Natural killer cell treated with Interleukin-12 subunit alpha and Interleukin-12 subunit beta and Interleukin-15 and Interleukin-18, amount 100 ng/mL, for 72 hours (primary cell): ENCODE measurements at places on chromosomes 7 and 10.

- no peak for DNase-seq
Observed at GRCh38 chr10:115674496-115674895, 581.3 kb downstream of the ATRNL1 start.

DNA sequence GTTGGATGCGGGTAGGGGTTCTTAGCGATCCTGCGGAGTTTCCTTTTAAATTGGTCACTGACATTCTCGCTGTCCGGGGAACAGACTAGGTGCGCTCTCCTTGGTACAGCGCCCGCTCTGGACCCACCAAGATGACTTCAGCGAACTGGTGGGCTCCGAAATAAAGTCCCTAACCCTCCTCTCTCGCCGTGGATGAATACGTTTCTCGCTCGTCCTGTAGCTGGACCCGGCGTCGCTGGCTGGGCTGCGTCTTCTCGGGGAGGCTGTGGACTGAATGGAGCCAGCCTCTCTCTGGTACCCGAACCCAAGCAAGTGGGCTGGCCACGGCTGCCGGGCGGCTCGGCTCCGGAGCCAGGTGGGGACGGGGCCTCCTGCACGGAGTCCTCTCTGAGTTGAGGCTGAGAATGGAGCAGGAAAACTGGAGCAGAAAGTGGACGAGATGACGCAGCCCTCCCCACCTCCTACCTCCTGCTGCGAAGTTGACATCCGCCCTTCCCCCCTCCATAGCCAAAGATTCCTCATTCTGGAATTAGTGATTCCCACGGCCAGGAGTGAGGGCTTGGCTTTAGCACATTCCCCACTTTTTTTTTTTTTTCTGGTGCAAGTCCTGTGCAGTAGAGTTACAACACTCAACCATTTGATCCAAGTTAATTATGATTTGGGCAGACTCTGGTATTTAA is 1.5 kb downstream of the UNC5B start:
- DNase-seq, result no peak

GRCh38 chr10:118775478-118775877 is 20.7 kb upstream of the CACUL1 start:
- DNase-seq, result no peak

DNA sequence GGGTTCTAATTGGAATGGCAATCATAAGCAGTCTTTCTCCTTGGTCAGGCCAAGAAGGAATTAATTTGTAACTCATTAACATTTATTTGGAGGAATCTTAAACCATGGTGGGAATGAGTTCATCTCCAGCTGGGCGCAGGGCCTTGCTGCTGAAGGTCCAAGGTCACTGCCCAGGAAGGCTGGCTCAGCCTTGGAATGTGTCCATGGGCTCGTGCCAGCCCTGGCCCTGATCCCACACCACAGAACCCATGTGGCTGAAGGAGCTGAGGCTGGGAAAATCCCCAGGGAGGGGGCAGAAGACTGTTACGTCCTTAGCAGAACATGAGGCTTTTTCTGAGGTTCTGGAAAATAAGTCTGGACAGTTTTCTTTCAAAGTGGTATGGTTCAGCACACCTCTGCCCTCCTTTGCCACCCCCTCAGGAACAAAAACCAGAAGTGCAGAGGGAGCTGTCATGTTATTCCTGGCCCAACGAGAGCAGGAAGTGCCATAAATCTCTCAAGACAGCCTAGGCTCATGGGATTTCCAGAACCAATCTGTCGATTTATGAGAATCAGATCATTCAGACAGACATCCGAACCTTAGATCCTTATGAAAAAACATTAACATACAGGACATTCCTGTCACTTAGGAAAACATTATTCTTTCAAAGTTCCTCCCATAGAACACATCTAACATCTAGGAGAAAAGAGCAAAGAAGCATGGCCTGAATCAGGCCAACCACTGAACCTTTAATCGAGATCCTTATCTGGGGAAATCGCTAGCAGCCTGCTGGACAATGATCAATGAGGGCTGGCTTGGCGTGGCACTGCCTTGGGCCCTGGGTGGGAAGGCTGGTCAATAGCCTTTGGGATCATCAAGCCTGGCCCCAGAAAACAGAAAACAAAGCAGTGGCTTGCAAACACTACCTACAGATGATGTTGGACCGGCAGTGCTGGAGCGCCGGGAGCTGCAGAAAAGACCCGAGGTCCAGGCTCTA is 134.3 kb downstream of the TAX1BP1 start:
- DNase-seq, result no peak

DNA sequence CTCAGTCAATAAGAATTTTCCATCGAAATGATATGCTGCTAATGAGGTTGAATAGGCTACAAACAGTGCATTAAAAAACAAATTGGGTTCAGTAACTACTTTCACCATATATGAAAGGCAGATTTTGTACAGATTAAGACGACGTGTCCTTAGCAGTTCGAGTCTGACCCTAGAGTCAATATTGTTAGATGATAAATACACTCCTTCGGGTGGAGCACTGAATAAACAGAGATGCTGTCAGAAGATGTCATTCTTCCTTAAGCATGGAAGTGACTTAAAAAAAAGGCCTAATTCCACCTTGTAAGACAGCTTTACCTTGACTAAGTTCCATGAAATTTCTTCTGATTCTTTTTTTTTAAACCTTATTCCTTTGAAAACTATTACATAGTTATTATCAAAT is 5.8 kb upstream of the AGR2 start:
- no peak for DNase-seq

DNA sequence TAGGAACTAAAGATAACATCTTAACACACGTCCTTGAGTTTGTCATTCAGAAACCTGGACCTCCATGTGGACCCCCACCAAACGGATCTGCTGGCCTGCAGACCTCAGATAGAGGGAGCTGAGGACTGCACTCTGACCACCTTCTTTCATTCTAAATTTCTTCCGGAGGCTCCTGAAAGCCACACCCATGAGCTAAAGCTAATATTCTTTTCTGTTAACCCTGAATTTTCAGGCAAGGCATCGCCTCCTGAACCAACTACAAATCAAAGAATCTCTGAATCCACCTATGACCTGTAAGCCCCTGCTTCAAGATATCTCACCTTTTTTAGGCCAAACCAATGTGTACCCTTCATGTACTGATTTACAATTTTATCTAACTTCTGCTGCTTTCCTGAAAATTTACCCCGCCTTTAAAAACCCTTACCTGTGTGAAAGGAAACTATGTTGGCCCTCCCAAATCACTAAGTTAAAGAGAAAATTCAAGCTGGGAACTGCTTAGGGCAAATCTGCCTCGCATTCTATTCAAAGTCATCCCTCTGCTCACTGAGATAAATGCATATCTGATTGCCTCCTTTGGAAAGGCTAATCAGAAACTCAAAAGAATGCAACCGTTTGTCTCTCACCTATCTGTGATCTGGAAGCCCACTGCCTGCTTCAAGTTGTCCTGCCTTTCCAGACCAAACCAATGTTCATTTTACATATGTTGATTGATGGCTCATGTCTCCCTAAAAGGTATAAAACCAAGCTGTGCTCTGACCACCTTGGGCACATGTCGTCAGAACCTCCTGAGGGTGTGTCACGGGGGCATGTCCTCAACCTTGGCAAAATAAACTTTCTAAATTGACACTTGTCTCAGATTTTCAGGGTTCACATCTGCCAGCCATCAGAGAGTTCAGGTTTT is 7.7 kb upstream of the MSMB start:
- no peak for DNase-seq

- no peak for DNase-seq
Observed at GRCh38 chr10:91474009-91474408, 63.9 kb downstream of the HECTD2 start.

DNA sequence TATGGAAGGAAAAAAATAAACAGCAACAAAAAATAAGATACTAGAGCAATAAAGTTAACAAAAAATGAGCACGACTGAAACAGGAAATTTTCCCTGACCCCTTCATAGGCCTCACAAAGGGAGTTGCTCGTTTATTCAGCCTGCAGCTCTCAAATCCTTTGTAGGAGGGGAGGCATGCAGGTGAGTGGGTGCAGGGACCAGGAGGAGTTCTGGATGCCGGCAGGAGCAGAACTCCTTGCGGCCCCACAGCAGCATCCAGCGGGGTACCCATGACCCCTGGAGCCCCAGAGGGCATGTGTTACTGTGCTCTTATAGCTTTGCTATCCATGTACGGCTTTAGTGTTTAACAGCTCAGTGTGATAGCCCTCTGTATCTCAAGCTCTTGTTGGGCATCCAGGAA is 5.8 kb downstream of the TAS2R39 start:
- DNase-seq, result no peak

DNA sequence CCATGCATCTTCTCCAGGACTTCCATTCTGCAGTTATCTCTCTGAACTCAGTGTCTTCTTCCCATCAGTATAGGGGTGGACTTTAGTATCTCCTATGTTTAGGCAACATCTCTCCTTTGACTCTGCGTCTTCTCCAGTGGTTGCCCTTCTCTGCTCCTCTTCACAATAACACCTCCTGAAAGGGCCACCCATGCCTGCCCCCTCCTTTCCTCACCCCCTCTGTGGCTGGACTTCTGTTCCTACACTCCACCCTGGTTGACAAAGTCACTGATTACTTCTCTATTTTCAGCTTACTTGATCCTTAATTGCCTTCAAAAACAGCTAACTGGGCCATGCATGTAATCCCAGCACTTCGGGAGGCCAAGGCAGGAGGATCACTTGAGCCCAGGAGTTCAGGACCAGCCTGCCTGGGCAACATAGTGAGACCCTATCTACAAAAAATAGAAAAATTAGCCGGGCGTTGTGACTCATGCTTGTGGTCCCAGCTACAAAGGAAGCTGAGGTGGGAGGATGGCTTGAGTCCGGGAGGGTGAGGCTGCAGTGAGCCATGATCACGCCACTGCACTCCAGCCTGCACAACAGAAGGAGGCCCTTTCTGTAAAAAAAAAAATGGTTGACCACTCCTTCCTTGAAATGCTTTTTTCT is 13.7 kb downstream of the SRGN start:
- DNase-seq, result peak; percentile 81

DNA sequence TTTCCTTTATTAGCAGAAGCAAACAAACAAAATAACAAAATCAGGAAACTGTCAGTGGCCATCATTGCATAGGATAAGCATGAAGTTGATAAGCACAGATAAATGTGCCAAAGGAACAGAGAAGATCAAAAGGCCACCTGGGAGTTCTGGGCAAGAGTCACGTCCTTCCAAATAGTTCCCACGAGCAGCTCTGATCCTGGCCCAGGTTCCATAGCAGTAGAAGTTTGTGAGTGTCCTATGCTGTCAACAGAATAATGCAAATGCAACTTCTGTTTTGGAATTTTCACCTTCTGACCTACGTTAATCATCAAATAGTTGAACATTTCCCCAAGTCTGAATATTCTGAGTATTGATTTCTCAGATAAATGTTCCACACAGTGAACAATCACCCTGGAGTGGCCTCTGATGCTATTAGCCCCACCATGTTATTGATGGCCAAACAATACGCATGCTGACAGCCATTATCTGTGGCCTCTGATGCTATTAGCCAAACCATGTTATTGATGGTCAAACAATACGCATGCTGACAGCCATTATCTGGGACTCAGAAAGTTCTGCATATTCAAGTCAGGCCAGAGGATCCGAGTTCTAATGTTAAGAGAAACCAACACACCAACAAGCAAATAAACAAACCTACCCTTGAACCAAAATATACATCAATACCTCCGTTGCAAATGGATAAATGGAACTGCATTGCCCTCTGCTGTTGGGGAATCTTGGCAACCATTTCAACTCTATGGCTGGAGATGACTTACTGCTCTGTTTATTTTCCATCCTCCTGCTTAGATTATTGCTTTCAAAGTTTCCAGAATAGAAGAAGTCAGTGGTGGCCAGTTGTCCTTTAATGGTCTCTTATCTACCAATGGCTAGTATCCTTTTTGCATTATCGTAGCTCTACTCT is 63.3 kb downstream of the MRC1 start:
- DNase-seq, result no peak

DNA sequence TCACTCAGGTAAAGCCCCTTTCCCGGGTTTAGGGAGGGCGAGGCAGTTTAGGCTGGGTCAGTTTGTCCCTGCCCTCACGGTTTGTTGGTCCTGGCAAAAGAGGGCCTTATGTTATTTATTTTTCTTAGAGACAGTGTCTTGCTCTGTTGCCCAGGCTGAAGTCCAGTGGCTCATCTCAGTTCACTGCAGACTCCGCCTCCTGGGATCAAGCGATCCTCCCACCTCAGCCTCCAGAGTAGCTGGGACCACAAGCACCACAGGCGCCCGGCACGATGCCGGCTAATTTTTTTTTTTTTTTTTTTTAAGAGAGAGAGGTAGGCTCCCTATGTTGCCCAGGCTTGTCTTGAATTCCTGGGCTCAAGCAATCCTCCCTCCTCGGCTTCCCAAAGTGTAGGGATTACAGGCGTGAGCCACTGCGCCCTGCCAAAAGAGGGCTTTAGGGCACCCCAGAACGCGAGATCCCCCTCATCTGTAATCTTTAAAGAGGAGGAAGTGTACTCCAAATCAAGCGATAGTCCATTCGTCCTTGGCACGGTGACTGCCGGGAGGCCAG is 626 bp upstream of the BMS1 start:
- DNase-seq, result no peak

DNA sequence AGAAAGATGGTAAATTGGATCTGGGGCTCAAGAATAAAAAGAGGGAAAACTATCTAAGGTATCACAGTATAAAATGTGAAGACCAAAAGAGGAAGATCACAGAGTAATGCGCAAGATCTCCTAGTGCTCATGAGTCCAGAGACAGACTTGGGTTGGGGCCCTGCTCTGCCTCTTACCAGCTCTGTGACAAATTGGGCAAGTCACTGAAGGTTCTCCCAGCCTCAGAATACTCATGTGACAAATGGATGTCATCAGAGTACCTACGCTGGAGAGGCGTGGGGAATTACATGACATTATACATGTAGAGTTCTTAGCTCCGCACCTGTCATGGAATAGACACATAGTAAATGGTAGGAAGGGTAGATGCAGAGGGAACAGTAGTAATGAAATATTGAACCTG is 124.4 kb downstream of the DOCK4 start:
- no peak for DNase-seq

DNA sequence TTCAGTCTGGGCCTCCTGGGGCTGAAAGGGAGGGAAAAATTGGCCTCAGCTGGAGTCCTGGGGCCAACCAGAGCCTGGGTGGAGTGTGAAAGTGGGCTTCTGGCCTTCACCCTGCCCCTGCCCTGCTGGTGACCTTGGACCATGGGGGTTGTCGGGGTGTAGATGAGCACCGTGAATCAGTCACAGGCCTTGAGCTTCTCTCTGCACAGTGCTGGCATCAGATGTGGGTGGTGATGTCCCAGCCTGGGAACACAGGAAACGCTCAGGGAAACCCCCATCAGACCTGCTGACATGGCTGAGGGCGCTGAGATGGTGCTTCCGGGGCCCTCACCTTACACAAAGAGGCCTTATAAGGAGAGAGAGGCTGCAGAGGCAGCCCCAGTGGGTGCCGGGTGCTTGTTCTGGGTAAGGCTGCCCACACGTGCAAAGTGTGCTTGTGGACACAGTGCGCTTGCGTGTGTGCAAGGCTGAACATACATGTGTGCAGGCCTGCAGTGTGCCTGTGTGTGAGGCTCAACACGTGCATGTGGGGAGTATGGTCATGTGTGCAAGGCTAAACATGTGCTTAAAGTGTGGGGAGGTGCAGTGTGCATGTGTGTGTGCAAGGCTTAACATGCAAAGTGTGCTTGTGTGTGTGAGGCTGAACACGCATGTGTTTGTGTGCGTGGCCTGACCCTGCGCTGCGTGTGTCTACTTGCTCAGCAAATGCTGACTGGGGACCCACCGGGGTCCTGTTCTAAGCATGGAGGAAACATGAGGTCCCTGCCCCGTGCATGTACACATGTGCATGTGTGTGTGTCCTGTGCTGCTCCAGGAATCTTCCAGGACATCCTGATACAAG is 6.5 kb downstream of the ARPC1B start:
- peak; percentile 91 for DNase-seq

GRCh38 chr7:39606352-39606751 is 17.0 kb upstream of the RALA start:
- DNase-seq, result no peak
